Activated naive CD8-positive, alpha-beta T cell treated with anti-CD3 and anti-CD28 coated beads, Interleukin-2, amount 50 U/mL, for 16 hours (primary cell): ENCODE measurements at places on chromosomes 5 and 9.

DNA sequence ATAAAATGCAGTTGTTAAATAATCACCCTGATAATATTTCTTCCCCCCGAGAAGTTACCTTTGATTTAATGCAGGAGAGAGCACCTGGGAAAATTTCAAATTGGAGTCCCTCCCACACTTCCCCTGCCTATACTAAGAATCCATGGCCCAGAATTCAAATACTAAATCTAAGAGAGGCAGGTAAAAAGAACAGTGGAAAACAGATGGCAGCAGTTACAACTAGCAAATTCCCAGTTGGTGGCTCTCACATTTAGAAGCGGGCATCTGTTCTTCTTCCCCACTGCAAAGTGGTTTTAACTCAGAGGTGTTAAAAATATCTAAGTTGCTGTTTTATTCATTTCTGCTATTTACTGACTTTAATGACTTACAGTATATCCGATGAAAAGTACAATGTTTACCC, 210.4 kb upstream of the ELAVL2 start:
- no peak for DNase-seq

DNA sequence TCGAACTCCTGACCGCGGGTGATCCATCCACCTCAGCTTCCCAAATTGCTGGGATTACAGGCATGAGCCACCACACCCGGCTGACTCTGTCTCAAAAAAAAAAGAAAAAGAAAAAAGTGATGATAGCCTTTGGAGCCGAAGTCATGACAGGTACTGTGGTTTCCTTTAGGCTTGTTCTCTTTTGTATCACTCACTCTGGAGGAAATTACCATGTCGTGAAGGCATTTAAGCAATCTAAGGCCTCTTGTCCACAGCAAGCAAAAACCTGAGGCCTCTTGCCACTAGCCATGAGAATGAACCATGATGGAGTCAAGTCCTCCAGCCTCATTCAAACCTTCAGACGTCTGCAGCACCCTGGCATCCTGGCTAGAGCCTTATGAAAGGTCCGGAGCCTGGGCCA, 286.1 kb downstream of the RAB3C start:
- DNase-seq = no peak

- DNase-seq = no peak
These were observed 223.4 kb downstream of the PARP8 start for GRCh38 chr5:50889790-50890189.

GRCh38 chr5:139666551-139666950, 18.4 kb downstream of the CXXC5 start:
- DNase-seq = no peak

- DNase-seq = no peak
These were observed 97.0 kb downstream of the HINT1 start for GRCh38 chr5:131068076-131068475.

GRCh38 chr5:95332158-95332557, 47.3 kb upstream of the MCTP1 start:
- no peak for DNase-seq

DNA sequence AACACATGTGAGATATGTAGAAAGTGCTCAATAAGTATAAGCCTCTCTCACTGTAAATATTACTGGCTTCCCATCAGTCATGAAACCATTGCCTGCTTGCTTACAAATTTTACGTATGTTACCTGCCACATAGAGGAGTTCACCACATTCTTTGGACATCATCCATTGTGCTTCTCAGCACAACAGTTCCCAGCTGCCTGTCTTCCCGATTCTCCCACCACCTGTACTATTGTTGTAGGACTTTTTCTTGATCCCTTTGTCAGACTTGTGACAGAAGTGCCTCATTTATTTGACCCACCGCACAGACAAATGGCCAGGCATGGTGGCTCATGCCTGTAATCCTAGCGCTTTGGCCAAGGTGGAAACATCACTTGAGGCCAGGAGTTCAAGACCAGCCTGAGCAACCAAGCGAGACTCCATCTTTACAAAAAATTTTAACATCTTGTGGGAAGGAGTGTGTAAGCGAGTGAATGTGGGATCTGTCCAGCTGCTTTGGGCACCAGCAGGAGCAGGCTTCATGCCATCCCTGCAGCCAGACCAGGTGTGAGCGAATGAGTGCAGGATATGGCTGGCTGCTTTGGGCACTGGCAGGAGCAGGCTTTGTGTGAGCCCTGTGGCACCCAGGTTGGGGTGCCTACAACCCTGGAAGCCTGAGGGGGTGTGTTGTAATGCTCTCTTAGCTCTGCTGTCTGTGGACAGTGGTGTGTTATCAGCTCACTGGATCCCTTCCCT, 139.9 kb upstream of the ELL2 start:
- DNase-seq = no peak

DNA sequence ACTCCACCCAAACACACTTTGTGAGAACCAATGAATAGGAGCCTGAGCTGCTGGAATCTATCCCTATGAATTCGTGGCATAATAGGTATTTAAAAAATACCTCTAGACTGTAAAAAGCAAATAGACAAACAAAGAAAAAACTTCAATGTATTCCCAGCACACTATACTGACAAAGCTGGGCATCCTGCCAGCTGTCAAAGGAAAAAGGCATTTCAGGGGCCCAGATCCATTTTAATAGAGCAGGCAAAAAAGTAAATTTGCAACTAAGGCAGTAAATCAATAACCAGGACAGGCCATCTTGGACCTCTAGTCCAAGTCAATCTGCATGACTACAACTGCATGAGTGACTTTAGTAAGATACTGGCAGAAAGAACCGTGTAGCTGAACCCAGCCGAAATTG, 25.6 kb upstream of the LARP1 start:
- DNase-seq = no peak

DNA sequence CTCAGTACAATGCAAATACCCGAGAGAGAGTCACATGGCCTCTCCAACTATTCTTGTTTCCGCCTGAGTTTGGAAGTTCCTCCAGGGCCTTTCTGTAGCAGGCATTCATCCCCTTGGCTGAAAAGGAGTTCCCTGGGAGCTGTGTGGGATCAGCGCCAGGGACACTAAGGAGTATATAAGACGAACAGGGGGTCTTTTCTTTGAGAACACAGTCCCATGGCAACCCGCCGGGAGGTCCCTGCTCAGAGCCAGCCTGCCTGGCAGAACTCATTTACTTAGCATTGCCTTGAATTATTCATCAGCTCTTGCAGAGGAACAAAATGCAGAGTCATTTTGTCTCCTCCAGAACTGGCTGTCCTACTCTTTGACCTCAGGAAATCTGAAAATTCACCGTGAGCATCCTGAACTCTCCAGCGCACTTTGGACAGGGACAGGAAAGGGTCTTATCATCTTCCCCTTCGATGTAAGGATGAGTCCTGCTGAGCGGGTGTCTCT, 120.4 kb upstream of the OSMR start:
- DNase-seq = no peak

DNA sequence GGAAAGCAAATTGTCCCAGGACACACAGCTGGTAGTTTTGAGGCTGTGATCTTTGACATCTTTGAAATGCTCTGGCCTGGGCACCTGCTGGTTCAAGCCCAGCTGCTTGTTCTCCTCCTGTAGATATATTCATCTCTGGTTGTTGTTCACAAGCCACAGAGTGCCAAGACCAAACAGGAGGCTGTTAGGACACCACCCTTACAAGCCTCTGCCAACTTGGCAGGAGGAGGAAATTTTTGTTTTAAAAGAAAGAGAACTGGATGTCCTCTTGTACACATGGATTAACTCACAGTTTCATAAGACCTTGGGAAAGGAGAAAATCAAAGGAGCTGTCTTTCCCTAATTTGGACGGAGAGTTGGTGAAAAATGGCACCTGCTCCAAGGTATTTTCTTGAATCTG, 8.5 kb upstream of the ZFP62 start:
- no peak for DNase-seq

DNA sequence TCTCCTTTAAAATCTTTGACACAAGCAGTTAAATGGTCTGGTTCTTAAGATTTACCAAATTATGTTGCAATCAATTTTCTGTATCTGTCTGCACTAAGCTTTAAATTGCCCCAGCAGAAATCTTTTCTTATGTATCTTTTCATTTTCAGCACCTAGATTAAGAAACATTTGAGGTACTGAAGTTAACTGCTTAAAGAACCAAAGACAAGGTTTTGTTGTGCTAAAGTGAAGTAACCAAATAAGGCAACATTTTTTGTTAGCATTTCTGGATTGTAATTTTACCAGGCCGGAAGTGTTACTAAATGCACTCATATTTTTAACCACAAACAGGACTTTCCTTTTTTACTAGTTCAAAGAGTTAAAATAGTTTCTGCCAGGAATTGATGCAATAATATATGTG, 24.1 kb upstream of the MTAP start:
- no peak for DNase-seq

DNA sequence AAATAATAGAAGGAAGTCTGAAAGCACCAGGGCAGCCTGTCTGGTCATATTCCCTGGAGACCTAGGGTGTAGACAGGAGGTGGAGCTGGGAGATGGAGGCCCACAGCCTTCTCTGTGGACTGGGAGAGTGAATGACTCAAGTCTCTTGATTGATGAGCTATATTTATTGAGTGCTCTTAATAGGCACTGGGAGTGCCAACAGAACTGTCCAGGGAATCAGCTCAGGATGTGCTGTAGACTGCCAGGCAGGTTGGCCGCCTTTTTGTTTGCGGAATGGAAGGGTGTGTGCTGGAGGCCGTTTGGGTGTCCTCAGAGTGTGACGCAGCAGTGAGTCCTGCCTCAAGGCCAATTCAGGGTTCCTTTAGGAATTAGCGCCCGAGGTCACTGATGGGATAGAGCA, 33.4 kb upstream of the POMT1 start:
- DNase-seq = no peak

DNA sequence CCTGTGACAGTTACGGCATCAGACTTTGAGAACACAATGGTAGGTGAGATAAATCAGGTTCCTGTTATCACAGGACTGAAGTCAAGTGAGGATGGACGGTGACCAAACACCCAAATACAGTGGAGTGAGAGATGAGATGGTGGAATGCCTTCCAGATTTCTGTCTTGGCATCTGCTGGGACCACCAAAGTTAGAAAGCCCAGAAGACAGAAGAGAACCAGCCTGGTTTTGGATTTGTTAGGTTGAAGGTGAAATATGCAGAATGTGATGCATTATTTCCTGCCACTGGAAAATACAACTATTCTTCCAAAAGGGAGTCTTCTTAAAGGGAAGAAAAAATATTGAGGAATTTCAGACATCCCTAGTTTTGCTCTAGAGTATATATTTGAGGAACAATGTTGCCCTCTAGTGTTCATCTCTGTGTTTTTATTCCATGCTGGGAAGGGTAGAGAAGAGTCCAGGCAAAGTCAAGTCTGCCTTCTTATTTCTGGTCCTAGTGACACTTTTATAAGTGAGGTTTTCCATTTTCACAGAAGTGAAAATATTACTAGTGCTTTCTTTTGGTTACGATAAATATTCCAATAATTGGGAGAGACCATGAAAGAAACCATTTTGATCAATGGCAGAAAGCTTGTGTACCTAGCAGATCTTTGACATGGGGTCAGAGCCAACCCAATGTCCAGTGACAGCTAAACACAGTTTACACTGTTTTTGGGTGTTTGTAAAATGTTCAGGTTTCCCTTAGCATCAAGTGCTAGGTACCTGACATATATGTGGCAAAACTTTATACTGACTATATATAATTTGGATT, 142.3 kb upstream of the ANKH start:
- no peak for DNase-seq

GRCh38 chr5:158300256-158300655, 441.3 kb upstream of the CLINT1 start:
- no peak for DNase-seq

GRCh38 chr5:18072600-18072999, 438.3 kb downstream of the TAF11L14 start:
- no peak for DNase-seq

DNA sequence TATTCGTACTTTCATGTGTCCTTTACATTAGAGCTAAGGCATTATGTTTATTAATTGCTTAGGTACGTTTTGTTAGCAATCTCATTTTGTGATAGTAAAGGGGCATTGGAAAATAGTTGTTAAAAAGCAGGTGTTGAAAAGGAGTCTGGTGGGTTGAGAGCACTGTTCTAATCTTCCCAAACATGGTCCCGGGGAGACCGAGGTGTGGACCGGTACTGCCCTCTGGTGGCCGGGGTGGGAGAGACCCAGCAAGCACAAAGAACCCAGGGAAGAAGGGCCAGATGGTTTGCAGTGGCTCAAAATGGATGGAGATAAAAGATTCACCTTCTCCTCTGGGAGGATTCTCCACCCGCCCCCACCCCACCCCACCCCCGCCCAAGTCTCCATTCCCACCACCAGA, 26.1 kb downstream of the IDNK start:
- DNase-seq = peak; percentile 51

DNA sequence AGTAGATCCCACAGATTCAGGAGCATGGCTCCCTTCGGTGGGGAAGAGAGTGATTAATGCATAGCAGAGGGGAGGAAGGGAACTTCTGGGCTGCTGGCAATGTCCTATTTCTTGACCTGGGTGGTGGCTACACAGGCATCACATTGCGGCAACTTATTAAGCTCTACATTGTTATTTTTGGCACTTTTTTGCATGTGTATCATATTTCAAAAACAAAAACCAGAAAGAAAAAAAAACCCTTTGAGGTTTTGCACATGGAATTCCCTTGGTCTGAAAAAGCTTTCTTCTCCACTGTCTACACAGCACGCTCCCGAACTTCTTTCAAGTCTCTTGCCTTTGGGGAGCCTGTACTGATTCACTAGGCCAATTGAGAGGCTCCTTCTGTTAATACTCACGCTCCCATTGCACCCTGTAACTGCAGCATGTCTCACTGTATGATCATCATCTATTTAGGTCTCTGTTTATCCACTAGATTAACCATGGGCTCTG, 25.1 kb downstream of the CEMIP2 start:
- DNase-seq = no peak

- DNase-seq = no peak
These were observed 93.6 kb upstream of the ZNF462 start for GRCh38 chr9:106769331-106769730.

DNA sequence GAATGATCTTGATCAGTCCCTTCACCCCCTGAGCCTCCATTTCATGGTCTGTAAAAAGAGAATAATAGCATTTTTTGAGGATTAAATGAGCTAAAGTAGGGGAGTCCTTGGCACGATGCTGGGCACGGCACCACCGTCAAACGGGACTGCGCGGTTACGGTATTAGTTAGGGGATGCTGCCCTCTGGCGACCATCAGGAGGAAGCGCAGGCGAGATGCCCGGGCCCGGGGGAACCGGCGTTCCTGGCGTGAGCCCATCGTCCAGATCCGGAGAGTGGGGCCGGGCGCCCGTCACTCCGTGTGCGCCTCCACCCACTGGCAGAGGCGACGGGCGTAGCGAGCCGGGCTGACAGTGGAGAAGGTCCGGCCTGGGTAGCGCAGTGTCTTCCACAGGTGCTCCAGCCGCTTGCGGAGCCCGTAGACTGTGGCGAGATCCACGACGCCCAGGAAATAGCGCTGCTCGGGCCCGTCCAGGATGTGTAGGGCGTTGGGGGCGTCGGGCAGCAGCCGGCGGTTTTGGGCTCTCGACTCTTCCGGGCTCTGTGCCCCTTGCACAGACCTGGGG, 4.8 kb upstream of the ST6GALNAC4 start:
- peak; percentile 57 for DNase-seq

GRCh38 chr9:91755761-91756509, 194.1 kb downstream of the ROR2 start:
- DNase-seq = no peak

GRCh38 chr5:175572886-175573285, 85.0 kb upstream of the HRH2 start:
- no peak for DNase-seq

- no peak for DNase-seq
These were observed 98.8 kb downstream of the LHX2 start for GRCh38 chr9:124110307-124110915.
